Gastrocnemius medialis (tissue), 4 donors: ENCODE measurements at places on chromosomes 3 and 15. TPM values are rescaled to one million over a fixed set of nuclear protein-coding genes. Genes with fewer than 3 reads are reported as not detected.

CCR4 gene
- not detected for total RNA-seq

DNA sequence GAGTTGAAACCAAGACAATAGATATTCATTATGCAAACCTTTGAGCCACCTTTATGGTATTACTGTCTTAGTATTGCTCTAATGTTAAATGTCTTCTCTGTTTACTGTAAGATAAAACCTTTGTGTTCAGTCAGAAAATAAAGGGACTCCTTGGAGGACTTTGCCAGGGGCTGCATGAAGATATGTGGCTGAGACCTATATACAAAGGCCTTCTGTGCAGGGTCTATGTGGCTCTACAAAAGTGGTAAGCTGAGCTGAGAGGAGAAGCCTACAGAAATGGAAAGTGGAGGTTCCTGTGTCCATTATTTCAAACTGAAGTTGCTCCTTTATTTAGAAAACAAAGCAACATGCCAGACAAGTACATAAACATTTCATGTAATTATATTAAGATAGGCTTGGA, 131.5 kb downstream of the FNDC3B start:
- peaks cover 87% of the 10 kb centered on the region for H3K4me1 ChIP-seq
- H3K36me3 ChIP-seq: no peaks in the 10 kb centered on the region
- no peaks in the 10 kb centered on the region for H3K27me3 ChIP-seq
- no peak overlapping the region for H3K4me3 ChIP-seq
- DNase-seq: no peak

- no peak overlapping the region for H3K27ac ChIP-seq
- H3K36me3 ChIP-seq: no peaks in the 10 kb centered on the region
- DNase-seq: no peak
- H3K4me1 ChIP-seq: peaks cover 13% of the 10 kb centered on the region
- H3K4me3 ChIP-seq: no peak overlapping the region
- no peaks in the 10 kb centered on the region for H3K27me3 ChIP-seq
Observed at GRCh38 chr15:34904527-34904926, 65.0 kb downstream of the AQR start.

PLAAT1 gene
- total RNA-seq: 18.7 TPM

- DNase-seq: no peak
- H3K36me3 ChIP-seq: no peaks in the 10 kb centered on the region
- no peaks in the 10 kb centered on the region for H3K4me1 ChIP-seq
- no peak overlapping the region for H3K27ac ChIP-seq
- no peak overlapping the region for H3K4me3 ChIP-seq
Observed at GRCh38 chr15:69067296-69067695, 52.8 kb downstream of the NOX5 start.

TICRR gene
- total RNA-seq: not detected

GRCh38 chr3:14780927-14781507, 37.7 kb upstream of the FGD5 start:
- H3K27me3 ChIP-seq: no peaks in the 10 kb centered on the region
- no peak overlapping the region for H3K27ac ChIP-seq
- H3K36me3 ChIP-seq: no peaks in the 10 kb centered on the region
- no peak overlapping the region for H3K4me3 ChIP-seq
- H3K4me1 ChIP-seq: no peaks in the 10 kb centered on the region
- no peak for DNase-seq

DNA sequence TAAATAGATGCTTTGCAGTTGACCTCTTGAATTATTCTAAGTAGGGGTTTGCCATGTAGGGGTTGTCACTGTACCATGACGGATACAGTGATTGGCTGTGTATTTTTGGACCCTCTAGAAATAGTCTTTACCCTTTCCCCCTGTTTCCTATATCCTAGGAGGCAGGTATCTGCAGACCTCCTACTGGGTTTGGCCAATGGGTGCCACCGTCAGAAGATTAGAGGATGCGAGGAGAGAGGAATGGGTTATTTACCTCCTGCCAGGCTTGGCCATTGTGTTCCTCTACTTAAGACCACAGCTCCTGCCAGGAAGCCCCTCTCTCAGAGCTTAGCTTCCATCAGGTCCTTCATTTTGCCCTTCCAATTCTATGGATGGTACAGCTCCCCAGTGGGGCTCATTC, 40.2 kb upstream of the CLRN1 start:
- DNase-seq: no peak
- no peaks in the 10 kb centered on the region for H3K4me1 ChIP-seq
- no peaks in the 10 kb centered on the region for H3K36me3 ChIP-seq
- H3K4me3 ChIP-seq: no peak overlapping the region
- H3K27me3 ChIP-seq: no peaks in the 10 kb centered on the region

DNA sequence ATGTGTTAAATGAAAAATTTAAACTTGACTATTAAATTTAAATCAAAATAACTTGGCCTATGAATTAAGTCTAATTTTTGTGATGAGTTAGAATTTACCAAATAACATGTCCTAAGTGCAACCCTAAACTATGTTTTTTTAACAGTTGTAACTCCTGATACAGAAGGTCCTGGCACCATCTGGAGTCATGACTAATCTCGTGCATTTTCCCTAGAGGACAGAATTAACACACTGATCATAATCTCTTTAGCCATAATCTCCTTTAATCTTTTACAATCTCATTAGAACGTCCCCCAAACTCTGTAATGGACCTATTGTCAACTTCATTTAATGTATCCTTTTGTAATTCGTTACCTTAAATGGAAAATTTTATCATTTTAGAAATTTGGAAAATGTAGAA, 100.6 kb downstream of the SUCNR1 start:
- DNase-seq: no peak
- H3K4me3 ChIP-seq: no peak overlapping the region
- no peaks in the 10 kb centered on the region for H3K4me1 ChIP-seq
- H3K36me3 ChIP-seq: no peaks in the 10 kb centered on the region

CHST2 gene
- 0.41 TPM for total RNA-seq

LINS1 gene
- total RNA-seq: 11.0 TPM

DNA sequence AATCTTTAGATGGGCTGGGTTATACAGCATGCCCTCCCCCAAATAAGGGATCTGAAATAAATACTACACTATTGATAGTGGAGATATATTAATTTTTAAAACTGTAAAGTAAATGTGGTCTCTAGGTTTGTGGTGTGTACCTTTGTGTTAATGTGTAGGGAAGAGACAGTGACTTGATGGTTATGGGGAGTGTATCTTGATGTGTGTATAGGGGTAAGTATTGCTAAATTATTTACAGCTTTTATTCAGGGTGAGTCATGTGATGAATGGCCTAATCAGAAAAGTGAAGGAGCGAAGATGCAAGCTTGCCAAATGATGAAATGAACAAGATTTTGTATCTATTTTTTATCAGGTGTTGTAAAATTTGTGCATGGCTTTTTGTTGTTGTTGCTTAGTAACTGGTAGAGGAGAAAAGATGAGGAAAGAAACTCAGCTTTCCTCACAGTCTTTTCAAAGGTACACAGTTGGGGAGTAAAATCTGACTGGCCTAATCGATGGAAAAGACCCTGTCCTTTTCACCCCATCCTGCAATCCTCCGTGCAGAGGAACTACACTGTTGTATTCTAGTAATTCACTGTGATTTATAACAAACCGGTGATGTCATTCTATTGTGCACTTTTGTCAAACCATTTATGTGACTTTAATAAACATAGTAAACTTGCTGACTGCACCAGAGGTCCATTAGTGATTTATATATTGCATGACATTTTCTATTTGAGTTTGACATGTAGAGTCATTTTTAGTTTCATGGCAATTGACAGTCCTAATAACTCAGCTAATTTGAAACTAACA, 17.7 kb downstream of the FEM1B start:
- no peaks in the 10 kb centered on the region for H3K27me3 ChIP-seq
- no peak for DNase-seq
- H3K36me3 ChIP-seq: no peaks in the 10 kb centered on the region
- no peak overlapping the region for H3K4me3 ChIP-seq
